ENCODE measurements at places on chromosomes 5 and 9.

- no peak for DNase-seq
These were observed 61.5 kb downstream of the ZNF354C start for GRCh38 chr5:179121667-179122111.

GRCh38 chr9:132163457-132163875, 1.6 kb downstream of the NTNG2 start:
- DNase-seq = no peak

GRCh38 chr5:177128551-177128981, 5.0 kb upstream of the NSD1 start:
- no peak for DNase-seq

DNA sequence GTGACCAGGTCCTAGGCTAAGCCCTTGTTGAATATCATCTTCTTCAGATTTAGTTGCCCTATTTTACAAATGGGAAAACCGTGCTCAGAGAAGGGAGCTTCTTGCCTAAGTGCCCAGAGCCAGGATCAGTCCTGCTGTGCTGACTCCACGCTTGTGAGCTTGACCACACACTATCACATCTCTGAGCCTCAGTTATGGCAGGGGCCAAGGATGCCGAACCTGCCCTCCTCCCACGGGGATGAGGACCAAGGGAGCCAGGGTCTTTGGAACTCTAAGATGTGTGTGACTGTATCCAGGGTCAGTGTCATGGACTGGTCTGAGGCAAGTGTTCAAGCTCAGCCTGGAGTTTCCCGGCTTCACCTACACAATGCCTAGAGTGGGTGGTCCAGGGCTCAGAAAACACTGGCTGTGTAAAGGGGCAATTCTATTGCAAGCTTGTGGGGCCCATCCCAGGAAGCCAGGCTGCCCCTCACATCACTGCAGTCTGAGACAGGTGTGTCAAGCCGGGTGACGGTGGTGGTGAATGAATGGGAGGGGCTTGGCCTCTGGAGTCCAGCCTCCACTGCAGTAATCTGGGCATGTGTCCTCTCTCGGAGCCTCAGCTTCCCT, 235.7 kb downstream of the PBX3 start:
- DNase-seq = no peak

GRCh38 chr9:19799784-19800183, 10.9 kb upstream of the SLC24A2 start:
- no peak for DNase-seq

DNA sequence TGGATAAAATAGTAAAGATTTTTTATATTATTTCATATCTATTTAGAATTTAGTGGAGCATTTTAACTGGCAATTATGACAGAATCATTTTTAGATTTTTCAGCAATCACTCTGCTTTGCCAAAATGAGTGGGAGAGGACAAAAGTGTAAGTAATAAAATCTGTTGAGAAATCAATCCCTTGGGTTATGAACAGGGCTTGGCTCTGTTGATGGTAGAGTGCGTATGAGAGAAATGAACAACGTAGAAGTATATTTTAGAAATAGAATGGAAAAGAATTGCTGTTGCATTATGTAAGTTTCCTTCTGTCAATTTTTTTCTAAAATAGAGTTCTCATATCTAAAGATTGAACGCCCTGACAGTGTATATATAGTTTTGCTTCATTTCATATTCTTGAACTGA, 154.1 kb upstream of the PRDM9 start:
- no peak for DNase-seq

DNA sequence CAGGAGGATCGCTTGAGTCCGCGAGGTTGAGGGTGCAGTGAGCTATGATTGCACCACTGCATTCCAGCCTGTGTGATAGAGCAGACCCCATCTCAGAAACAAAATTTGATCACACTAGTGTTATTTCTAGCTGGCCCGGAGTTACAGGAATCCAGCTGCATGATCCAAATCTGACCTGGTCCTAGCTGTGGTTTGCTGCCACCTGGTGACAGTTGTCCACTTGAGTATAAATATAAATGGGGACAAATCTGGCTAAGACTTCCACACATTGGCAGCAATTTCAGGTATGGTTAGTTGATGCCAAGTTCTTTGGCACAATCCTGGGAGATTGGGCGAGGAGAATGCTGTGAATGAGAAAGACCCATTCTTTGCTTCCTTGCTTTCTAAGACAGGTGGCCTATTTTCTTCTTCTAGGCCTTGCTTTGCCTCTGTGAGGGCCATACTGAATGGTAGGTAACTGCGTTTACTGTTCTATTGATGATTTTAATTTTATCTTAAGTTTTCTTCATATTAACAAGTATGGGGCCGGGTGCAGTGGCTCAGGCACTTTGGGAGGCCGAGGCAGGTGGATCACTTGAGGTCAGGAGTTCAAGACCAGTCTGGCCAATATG, 35.4 kb downstream of the UBE2R2 start:
- no peak for DNase-seq

DNA sequence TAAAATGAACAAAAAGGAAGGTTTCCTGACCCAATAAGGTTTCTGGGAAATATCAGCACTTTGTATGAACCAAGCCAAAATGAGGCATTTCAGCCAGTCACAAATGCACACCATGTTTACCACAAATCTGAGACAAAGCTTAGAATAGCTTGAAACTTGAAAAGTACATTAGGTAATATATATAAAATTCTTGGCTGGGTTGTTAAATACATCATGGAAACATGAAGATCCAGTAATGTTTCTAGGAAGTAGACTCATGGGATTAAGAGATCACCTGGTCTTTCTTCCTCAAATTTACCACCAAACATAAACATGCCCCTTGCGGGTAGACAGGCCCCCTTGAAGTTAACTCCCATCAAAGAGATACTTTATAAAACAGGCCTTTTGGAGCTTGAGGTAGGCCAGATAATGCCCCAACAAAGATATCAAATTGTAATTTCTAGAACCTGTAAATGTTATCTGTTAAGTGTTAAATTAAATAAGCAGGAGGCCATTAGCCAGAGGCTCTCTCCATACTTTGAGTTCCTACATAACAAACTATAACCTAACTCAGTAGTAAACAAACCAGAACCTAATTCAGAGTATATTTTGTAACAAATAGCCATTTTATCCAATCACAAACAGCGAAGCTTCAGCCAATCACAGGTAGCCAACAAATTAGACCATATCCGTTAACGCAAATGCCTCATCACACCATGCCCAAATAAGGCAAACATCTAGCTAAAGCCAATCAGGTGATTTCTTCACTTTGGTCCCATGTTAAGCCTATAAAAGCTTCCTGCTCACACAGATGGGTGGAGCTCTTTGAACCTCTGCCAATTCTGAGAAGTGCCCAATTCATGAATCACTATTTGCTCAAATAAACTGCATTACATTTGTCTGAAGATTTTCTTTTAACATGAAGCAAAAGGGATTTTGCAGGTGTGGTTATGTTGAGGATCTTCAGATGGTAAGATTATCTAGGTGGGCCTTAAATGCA, 127.9 kb upstream of the TARS1 start:
- no peak for DNase-seq

DNA sequence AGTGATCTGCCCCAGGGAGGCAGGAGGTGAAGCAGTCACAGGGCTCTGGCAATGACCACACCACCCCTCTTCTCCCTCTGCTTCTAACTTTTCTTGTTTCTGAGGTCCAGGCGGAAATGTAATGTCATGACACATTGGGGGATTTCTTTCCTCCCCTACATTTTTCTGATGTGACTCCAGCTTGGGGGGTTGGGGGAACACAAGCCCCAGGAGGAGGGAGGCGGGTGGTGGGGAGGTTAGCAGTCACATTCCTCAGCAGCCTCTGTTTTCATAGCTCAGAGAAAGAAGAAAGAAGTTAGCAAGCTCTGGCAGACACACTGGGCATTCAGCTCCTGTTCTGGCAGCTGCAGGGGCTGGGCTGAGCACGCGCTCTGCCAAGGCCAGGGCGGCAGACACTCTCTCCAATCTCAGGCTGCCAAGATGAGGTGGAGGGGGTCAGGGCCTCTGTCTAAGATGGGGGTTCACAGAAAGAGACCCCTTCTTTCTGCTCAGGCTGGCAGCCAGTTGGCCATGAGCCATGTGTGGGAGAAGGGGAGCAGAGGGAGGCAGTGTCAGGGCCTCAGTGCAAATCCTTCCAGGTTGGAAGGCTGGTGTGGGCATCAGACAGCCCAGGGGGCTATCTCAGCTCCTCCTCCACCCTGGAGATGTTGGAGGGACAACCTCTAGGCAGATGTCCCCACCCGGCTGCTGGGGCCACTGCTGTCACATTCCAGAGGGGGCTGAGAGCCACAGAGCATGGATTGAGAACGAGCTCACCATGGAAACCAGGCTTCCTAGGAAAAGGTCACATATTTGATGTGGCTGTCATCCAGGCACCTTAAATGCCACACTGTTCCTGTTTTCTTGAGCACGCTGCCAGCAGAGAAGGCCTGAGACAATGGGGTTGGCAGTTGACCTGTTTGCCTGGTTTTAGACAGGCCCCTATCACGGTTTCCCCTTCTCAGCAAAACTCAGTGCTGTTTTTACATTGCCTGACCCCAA, 20.1 kb upstream of the PFDN1 start:
- DNase-seq = no peak

DNA sequence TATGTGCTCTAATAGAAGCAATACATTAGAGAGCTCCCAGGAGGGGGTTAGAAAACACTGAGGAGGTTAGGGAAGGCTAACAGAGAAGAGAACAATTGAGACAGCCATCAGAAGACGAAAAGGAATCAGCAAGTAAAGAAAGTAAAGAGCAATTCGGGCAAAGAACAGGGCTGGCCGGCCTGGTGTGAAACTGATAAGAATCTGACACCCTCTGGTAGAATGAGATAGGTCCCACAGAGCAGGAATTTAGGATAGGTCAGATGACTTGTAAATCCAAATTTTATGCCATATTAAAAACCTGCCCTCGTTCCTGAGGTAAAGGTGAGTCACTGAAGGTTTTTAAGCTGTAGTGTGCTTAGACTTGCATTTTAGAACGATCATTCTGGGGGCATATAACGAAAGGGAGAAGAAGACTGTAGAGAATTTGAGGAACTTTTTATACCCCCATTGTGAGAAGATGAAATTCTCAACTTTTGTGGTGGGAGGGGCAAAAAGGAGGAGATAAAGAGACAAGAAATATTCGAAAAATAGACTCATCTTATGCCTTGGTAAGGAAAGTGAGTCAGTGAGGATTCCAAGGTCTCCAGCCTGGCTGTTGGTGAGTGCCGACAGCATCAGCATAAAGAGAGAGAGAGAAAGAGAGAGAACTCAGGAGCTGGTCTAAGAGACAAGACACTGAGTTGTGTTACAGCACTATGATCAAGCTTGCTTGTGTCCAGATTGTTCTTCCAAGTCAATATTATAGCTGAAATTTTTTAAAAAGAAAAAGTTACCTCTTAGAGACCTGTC, 51.3 kb downstream of the TMEM167A start:
- DNase-seq = no peak

- DNase-seq = no peak
These were observed 63.3 kb downstream of the CSF2 start for GRCh38 chr5:132136906-132137305.

GRCh38 chr9:72207278-72207677, 58.0 kb downstream of the GDA start:
- no peak for DNase-seq

- no peak for DNase-seq
These were observed 242.7 kb downstream of the DEPDC1B start for GRCh38 chr5:60457233-60457632.

DNA sequence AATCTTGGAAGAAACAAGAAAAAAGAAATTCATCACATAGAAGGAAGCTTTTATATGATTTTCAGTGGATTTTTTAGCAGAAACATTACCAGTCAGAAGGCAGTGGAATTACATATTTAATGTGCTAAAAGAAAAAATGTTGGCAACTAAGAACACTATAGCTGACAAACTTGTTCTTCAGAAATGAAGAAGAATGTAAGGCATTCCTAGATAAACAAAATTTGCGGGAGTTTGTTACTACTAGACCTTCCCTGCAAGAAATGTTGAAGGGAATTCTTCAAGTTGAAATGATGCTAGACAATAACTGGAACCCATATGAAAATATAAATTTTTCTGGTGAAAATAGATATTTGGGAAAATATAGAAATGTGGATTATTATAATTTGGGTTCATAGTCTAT, 718.3 kb upstream of the GRAMD2B start:
- no peak for DNase-seq

- no peak for DNase-seq
These were observed 83.6 kb upstream of the PCSK1 start for GRCh38 chr5:96516631-96517071.

- no peak for DNase-seq
These were observed 28.6 kb downstream of the IRX2 start for GRCh38 chr5:2722901-2723300.

DNA sequence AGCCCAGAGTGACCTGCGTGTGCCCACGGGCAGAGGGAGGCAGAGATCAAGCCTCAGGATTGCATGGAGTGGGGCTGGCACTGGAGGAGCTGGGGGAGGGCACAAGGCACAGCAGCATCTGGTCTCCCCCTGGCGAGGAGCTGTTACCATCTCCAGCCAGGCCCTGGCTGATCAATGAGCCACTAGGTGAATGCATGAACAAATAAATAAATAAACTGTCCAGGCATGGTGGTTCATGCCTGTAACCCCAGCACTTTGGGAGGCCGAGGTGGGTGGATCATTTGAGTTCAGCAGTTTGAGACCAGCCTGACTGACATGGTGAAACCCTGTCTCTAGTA, 14.3 kb upstream of the PSMB7 start:
- DNase-seq = no peak

- DNase-seq = no peak
These were observed 147.4 kb downstream of the TRIM36 start for GRCh38 chr5:115022303-115022702.

DNA sequence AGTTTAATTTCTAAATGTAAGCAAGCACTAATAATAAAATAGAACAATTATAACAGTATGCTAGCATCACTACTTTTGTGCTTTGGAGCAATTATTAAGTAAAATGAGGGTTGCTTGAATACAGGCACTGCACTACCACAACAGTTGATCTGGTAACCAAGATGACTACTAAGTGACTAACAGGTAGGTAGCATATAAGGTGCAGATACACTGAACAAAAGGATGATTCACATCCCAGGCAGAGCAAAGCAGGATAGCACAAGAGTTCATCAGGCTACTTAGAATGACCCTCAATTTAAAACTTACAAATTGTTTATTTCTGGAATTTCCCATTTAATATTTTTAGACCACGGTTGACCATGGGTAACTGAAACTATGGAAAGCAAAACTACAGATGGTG, 48.0 kb upstream of the RGS7BP start:
- no peak for DNase-seq

GRCh38 chr5:72067682-72068470, 39.4 kb upstream of the MAP1B start:
- DNase-seq = no peak

- DNase-seq = no peak
These were observed 393.0 kb downstream of the CDH12 start for GRCh38 chr5:22460189-22460588.

- no peak for DNase-seq
These were observed 40.2 kb upstream of the TRIM32 start for GRCh38 chr9:116646661-116647514.

- DNase-seq = no peak
These were observed 96.3 kb upstream of the KCNN2 start for GRCh38 chr5:114265432-114266060.

DNA sequence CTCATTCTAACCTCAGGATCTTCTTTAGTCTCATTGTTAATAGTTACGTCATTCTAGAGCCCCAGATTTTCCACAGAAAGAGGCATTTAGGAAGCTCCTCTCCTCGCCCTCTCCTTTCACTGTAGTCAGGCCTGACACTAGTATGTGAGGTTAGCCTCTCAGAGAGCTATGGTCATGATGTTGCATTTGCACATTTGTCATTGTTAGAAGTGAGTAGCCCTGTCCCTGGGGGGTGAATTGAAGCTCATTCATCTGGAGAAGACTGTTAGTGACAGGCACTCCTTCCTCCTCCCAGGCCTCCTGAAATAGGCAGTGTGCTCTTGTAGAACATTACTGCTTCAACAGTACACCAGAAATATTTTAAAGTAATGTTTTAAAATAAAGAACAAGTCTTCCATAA, 26.6 kb upstream of the LRRTM2 start:
- no peak for DNase-seq

Measured in cortex of kidney (tissue), 1 donor.